ENCODE measurements at places on chromosomes 3 and 15.

DNA sequence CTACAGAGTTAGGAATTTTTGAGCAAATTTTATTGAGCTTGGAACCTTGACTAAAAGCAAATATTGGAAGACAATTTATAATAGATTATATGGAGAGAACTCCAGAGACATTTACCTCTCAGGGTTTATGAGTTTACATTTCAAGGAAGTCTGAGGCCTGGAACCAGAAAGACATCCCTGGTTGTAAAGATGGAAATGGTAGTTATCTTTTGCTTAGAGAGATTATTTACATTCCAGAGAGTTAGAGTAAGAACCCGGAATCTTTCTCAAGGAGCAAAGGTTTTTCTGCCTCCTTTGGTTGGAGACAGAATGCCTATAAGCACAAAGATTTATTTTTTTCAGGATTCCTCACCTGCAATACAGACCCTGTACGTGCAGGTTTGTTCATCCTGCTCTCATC is 458.1 kb downstream of the TBL1XR1 start:
- no peak for DNase-seq

DNA sequence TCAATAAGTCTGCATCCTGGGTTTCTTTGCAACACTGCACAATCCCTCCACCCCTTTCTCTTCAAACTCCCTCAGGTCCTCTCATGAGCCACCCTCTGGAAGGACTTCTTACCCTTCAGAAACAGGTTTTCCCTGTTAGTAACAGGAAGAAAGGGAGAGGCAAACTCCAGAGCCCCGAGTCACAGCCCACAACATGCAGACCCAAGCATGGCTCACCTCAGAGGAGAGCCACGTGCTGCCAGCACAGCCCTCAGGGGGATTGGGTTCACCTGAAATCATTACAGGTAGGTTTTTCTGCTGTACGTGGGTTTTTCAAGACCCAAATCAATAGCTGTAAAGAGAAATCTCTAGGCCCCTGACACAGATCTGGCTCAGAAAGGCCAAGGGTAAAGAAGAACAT is 359.7 kb upstream of the ATP10A start:
- no peak for DNase-seq

GRCh38 chr3:185716436-185717108 is 108.3 kb downstream of the IGF2BP2 start:
- DNase-seq = no peak

DNA sequence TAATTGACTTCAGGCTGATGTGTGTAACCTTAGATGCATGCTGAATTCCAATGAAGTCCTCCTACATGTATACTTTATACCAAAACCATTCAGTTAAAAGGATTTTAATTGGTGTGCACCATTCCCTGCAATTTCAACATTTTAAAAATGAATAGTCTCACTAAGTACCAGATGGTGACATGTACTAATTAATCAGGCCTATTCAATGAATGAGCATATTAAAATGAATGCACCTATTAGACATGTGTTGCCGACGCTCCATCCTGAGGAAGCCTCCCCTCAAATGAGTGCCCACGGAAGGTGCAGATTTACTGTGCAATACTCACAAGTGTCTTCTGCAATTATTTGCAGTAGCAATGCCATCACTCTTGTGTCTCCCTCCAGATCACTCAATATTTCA is 124.7 kb upstream of the TSPAN3 start:
- DNase-seq = no peak

GRCh38 chr3:61561374-61562041 is at the start of gene PTPRG:
TSS of gene PTPRG (plus strand) at chr3:61561571. CDS start at chr3:61562288, 717 bp downstream.
- DNase-seq = peak; percentile 60

DNA sequence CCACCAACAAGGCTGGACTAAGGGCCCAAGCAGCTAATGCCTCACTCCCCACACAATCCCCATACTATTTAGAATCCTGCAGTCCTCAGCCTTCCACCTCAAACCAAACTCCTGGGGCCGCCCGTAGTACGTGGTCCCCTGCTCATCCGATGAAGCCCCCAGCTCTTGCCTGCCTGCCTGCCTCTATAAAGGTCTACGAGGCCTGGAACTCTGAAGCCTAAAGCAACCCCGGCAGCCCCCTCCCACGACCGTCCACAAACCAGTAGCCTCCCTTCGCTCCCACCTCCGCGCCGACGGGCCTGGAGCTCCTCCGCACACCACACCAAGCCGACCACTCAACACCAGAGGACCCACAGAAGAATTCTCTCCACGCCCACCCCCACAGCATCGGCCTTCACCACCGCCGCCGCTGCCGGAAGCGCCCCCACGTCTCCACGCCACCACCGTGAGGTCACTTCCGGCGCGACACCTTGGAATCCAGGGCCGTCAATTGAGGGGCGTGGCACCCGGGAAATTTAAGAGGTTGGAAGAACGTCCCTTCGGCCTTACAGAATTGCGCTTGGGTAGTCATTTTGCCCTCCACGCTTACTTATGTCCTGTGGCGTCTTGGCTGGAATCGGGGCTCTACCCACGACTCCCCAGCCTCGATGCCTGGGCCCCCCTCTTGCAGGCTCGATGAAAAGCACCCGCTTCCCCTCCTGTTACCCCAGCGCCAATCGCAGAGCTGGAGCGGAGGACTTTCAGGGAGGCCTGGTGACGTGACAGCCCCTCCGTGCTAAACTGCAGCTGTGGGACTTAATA is at the start of gene EDC3:
EDC3 (minus strand) TSS at position 428 of the 801 bp plus-strand sequence. CDS start 20,900 bp downstream, outside the sequence.
- peak; percentile 90 for DNase-seq

DNA sequence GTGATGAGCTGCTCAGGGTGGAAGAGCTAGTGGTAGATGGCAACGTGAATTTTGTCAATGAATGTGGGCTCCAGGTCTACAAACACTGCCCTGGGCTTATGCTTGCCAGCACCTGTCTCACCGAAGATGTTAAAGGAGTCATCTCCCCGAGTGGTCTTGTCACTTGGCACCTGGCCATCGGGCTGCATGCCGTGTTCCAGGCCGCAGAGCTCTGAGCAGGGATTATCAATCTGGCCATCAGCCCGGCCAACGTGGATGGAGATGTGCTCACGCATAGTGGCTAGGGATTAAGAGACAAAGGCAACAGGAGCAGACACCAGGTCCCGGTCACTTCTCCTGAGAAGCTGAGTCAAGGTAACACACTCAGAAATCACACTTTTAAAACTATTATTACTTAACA is 54.8 kb upstream of the ACTC1 start:
- DNase-seq = no peak

DNA sequence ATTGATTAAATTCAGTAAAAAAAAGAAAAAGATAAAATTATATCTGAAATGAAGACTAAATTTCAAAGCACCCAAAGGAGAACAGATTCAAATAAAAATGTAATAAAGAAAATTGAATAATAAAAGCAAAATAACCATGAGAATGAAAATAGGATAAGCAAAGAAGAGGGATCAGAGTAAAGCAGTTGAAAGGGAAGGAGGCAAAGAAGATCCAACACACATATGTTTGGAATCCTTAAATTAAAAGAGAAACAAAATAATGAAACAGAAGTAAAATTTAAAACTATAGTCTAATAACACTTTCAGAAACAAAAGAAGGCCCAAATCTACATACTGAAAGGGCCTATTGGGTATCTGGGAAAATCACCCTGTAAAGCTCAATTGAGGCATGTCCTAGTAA is 32.1 kb downstream of the HACD2 start:
- DNase-seq = no peak

DNA sequence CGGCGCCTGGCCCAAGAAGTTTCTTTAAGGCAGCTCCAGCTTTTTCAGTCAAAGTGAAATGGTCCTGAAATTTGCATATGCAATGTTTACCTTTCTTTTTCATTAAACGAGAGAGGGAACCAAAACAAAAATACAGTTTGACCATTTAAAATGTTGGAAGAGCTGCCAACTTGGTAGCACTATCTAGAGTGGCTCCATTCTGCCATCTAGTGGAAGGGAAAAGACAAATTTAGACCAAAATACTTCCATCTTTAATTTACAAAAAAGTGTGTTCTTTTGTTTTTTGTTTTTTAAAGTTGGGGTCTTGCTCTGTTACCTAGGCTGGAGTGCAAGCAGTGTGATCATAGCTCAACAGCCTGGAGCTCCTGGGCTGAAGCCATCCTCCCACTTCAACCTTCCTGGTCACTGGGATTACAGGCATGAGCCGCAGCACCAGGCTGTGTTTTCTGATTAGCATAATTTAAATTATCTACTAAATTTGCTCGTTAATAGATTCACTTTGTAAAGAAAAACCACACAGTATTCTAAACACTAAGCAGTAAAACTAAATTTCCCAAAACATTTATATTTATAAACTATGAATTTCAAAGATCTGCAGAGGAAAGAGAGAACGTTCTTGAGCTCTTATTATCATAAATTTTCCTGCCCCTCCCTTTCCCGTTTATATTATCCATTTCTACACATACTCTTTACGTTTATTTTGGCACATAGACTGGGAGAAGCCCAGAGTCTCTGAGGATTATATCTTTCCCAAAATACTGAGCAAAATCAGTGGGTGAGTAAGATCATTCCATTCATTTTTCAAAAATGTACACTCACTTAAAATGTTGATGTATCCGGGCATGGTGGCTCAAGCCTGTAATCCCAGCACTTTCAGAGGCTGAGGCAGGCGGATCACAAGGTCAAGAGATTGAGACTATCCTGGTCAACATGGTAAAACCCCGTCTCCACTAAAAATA is 15.4 kb upstream of the RFC4 start:
- peak; percentile 33 for DNase-seq

- no peak for DNase-seq
These were observed 227.8 kb upstream of the MRPL3 start for GRCh38 chr3:131730581-131730980.

DNA sequence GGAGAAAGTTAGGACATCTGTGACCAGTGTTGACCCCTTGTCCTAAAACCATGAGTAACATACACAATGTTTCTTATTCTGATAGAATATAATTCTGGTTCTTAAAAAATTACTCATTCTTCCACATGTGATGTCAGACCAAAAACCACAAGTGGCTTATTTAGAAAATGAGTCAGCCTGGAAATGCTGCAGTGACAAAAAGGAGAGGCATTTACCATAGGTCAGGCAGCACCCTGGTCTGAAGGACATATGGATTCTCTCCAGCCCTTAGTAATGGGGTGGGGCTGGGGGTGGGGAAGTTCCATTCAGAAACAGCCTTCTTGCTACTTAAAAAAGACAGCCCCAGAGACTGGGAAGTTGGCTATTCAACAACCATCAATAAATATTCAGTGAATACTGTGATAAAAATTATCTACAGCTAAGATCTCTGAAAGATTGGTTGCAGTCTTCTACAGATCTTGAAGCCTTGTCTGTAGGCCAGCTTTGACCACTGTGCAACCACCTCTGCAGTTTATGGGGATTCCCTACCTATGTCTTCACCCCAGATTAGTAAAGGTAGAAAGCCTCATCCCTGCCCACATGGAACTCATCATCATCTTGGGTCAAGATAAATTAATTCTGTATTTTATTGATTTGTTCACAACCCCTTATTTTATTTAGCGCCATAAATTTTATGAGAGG is 34.9 kb upstream of the TIMP4 start:
- no peak for DNase-seq

DNA sequence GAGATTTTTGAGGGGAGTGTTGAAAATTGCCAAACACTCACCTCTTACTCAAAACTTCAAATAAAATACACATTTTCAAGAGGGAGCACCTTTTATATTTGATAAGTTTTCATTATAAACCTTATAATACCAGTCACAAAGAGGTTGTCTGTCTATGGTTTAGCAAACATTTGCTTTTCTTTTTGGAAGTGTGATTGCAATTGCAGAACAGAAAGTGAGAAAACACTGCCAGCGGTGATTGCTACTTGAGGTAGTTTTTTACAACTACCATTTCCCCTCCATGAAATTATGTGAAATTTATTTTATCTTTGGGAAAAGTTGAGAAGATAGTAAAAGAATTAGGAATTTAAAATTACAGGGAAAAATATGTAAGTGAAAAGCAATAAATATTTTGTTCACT is 20.1 kb downstream of the DIPK2A start:
- no peak for DNase-seq

DNA sequence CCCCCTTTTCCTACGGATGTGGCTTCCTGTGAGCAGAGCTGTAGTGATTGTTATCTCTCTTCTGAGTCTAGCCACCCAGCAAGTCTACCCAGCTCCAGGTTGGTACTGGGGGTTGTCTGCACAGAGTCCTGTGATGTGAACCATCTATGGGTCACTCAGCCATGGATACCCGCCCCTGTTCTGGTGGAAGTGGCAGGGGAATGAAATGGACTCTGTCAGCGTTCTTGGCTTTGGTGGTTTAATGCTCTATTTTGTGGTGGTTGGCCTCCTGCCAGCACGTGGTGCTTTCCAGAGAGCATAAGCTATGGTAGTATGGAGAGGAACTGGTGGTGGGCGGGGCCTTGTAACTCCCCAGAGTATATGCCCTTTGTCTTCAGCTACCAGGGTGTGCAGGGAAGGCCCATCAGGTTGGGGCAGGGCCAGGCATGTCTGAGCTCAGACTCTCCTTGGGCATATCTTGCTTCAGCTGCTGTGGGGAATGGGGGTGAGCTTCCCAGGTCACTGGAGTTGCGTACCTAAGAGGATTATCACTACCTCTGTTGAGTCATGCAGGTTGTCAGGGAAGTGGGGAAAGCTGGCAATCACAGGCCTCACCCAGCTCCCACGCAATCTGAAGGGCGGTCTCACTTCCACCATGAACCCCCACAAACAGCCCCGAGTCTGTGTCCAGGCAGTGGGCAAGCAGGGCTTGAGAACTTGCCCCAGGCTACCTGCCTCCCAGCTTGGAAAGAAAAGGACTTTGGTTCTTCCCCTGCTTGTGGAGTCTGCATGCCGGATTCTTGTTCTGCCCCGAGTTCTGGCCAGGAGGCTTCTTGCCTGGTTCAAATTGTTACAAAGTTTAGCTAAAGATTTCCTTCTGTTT is 9.0 kb upstream of the ADGRG7 start:
- no peak for DNase-seq

DNA sequence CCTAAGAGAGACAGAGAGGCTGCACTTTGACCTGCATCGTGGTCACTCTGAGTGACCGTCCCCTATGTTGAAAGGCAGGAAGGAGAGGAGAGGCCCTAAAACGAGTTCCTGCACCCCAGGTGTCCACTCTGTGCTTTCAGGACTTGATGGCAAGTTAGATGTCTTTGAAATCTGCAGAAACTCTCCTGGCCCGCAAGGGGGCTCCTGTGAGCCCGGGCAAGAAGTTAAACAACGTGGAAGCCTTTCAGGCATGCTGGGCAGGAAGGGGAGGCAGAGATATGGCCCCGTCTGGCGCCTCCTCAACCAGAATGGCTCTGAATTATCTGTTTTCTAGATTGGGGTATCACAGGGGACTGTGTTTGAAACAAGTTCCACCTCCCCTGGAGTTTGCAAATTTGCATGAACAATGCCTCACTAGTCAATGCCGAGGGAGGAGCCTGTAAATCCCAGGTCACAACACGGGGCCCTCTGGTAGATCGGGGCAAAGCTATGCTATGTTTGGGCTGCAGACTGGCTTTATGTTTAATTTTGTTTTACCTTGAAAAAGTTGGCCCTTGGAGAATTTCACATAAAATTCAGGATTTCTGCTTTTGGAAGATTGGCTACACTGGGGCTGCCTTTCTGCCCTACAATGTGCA is 9.8 kb downstream of the CTXND1 start:
- DNase-seq = peak; percentile 34

GRCh38 chr3:64267721-64268604 is 42.7 kb upstream of the PRICKLE2 start:
- DNase-seq = no peak

GRCh38 chr15:19973718-19974117 is 567.9 kb downstream of the GOLGA6L6 start:
- DNase-seq = no peak
